ENCODE measurements at places on chromosomes 3 and 15.
A peak's percentile ranks its signal among the peaks of the same experiment; 100 is the strongest.

- no peak for DNase-seq
Measured at GRCh38 chr3:102106416-102107097, 257.2 kb downstream of the NFKBIZ start.

DNA sequence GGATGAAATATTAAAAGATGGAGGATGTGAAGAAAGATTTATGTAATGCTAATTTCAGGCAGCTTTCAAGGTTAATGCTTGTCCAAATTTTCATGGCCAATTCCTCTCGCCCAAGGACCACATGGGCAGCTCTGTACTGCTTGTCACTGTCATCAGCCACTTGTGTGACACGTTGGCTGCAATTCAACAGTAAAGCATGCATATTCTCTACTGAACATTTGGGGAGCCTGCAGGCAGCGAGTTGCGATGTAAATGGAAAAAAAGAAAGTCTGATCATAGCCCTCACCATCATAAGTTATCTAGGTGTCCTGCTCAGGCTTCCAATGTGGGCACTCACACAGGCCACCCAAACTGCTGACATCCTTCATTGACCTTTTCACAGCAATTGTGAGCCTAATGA is 1026.8 kb upstream of the NR2F2 start:
- no peak for DNase-seq

DNA sequence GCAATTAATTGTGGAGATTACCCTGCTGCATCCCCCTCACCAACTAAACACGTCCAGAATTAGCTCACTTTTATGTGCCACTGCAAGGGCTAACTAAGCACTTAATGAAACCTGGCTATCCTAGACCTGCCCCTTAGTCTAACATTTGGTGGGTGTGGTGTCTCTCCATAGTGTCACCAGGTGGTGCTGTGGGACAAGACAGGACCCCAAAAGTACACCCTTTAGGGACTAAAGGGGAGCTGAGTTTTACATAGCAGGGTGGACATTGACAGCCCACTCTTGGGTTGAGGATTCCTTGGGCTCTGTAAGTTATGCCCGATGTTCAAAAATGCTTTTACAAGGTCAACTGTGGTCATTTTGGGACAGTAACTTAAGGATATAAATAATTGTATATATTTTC is 5.7 kb downstream of the DUT start:
- no peak for DNase-seq

GRCh38 chr3:118269537-118270125 is 765.0 kb downstream of the IGSF11 start:
- no peak for DNase-seq

- DNase-seq, result peak; percentile 22
Measured at GRCh38 chr3:146813496-146813895, 208.3 kb upstream of the PLSCR5 start.
